Body of pancreas (tissue), 4 donors: ENCODE measurements at places on chromosomes 16 and 17.

GRCh38 chr16:1164382-1164781 is 11.5 kb downstream of the CACNA1H start:
- no peaks in the 10 kb centered on the region for H3K27me3 ChIP-seq
- H3K4me3 ChIP-seq, result no peak overlapping the region
- no peak for DNase-seq
- peaks cover 48% of the 10 kb centered on the region for H3K4me1 ChIP-seq

DNA sequence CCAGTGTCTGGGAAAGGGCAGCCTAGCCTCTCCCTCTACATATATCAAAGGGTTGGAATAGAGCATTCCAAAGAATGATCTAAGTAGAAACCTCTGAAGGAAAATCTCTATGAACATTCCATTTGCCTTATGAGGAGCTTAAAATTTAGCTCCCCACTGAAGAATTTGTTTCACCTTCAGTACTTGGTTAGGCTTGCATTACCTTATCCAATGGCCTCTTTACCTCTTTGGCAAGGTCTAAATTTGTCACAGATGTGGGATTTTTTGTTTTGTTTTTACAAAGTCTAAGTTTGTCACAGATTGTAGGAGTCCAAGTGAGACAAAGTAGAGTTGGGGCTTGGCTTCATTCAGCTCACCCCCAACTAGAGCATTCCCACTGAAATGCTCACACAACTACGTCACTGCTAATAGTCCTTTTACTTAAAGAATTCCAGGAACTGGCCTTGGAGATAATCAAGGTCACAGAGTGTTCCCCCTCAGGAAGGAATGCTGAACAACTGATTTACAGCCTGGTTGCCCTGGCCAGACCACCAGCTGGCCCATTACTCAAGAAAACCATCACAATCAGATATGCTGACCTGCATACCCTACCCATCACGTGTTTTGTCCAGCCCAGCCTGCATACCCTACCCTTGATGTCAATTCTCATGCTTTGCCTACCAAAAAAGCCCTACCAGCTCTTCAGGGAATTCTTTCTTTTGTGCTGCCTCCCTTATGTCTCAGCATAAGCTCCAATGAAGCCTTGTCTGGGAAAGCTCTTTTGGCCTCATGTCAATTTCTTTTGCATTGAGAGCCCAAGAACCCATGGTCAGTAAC is 26.5 kb upstream of the PPM1D start:
- no peaks in the 10 kb centered on the region for H3K36me3 ChIP-seq
- H3K4me3 ChIP-seq, result no peak overlapping the region
- peak overlapping the region; percentile 0 for H3K27ac ChIP-seq
- no peaks in the 10 kb centered on the region for H3K27me3 ChIP-seq
- peak; percentile 25 for DNase-seq

- no peaks in the 10 kb centered on the region for H3K36me3 ChIP-seq
- H3K4me1 ChIP-seq, result no peaks in the 10 kb centered on the region
- no peaks in the 10 kb centered on the region for H3K27me3 ChIP-seq
- H3K27ac ChIP-seq, result no peak overlapping the region
- H3K4me3 ChIP-seq, result no peak overlapping the region
- peak; percentile 88 for DNase-seq
Observed at GRCh38 chr16:56789360-56789759, 59.4 kb downstream of the NUP93 start.

DNA sequence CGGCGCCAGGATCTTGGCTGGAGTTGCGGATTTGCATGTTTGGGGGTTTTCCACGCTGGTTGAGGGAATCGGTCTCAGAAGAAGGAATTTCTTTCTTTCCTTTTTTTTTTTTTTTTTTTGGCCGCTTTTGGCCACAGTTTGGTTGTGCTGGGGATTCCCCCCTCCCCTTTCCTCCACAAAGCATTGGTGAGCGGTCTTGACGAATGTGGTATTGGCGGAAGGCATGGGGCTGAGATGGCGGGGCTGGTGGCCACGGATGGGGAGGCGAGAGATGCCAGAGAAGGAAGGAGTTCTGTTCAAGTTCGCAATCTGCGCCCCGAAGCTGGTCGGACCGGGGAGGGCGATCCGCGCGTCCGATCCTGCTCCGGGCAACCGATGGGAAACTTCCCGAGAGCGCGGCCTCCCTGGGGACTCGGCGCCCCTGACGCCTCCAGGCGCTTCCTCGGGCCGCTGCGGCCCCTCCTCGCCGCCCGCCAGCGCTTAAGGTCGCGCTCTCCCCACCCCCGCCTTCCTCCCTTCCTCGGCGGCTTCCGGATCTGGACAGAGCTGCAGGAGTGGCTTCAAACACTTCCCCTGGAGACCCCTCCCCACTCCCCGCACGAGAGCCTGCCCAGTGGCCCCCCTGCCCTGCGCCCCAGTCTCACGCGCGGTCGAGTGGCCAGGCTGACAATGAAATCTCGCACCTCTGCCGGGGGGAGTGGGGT is 43.2 kb downstream of the RAI1 start:
- no peaks in the 10 kb centered on the region for H3K36me3 ChIP-seq
- H3K4me1 ChIP-seq, result peaks cover 26% of the 10 kb centered on the region
- DNase-seq, result no peak
- H3K27me3 ChIP-seq, result no peaks in the 10 kb centered on the region
- H3K4me3 ChIP-seq, result no peak overlapping the region

GRCh38 chr17:62965174-62965685 is 805 bp upstream of the TANC2 start:
- peaks cover 21% of the 10 kb centered on the region for H3K4me1 ChIP-seq
- no peaks in the 10 kb centered on the region for H3K36me3 ChIP-seq
- no peak overlapping the region for H3K4me3 ChIP-seq
- no peaks in the 10 kb centered on the region for H3K27me3 ChIP-seq

- no peaks in the 10 kb centered on the region for H3K36me3 ChIP-seq
- no peak overlapping the region for H3K27ac ChIP-seq
- DNase-seq, result no peak
Observed at GRCh38 chr17:61396586-61397085, 3.0 kb upstream of the TBX2 start.

DNA sequence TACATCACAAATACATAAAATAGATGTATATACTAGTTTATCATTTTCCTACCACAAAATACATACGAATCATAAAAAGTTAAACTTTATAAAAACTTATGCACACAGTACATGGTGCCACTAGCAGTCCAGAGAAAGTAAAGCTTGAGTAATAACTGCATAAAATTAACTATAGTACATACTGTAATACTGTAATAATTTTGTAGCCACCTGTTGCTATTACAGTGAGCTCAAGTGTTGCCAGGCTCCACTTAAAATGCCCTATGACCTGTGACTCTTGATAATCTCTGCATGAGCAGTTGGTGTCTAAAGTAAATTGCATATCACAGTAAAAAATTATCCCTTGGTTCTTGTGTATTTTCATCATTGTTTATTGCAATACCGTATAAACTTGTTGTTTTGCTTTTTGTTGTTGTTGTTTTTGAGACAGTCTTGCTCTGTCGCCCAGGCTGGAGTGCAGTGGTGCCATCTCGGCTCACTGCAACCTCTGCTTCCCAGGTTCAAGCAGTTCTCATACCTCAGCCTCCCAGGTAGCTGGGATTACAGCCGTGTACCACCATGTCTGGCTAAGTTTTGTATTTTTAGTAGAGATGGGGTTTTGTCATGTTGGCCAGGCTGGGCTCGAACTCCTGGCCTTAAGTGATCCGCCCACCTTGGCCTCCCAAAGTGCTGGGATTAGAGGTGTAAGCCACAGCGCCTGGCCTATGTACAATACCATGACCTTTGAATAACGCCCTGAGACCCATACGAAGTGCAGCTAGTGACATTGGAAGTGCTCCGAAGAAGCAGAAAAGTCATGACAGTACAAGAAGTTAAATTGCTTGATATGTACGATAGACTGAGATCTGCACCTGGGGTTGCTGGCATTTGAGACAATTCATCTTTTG is 6.6 kb downstream of the LUC7L3 start:
- H3K27me3 ChIP-seq, result no peaks in the 10 kb centered on the region
- peaks cover 91% of the 10 kb centered on the region for H3K4me1 ChIP-seq
- H3K4me3 ChIP-seq, result no peak overlapping the region

- no peak overlapping the region for H3K4me3 ChIP-seq
- no peaks in the 10 kb centered on the region for H3K36me3 ChIP-seq
- DNase-seq, result no peak
- peaks cover 22% of the 10 kb centered on the region for H3K4me1 ChIP-seq
- H3K27ac ChIP-seq, result no peak overlapping the region
Observed at GRCh38 chr16:55476625-55477533, 2.1 kb upstream of the MMP2 start.

DNA sequence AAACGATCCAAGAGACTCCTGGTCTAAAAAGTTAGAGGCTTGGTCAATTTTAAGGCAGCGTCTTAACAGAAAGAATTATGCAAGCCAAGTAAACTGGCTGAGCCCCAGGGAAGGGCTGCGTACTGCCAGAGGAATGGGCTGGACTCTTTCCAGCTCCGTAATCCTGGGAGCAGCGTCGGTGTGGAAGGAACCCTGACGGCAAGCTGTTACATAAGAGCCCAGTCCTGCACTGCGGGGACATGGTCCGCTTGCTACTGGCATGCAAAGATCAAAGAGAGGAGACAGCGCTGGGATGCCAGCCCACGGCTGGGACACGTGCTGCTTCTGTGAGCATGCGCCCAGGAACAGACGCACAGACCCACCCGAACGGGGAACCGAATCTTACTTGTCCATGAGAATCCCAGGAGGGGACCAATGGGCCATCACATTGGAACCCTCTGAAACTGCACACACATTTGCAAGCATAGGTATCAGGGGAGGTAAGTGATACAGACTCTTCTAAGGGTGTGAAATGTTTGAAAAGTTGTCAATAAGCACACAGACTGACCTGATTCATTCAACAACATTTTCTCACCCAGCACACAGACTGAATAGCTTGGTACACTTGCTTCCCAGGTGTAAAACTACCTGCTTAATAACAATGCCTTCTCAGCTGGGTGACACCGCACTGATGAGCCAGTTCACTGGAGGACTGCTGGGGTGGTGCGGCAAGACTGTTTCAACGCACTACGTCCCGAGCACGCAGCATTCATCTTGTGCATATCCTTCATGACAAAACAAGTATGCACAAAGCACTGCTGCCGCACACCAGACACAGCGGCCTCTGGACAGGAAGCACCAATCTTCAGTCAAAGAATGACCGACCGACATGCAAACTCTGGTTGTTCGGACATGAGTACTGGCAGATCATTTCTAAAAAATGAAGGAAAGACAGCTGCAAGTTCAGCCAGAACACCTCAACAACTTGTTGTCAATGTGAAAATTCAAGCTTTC is 94.9 kb downstream of the ANKRD11 start:
- no peaks in the 10 kb centered on the region for H3K36me3 ChIP-seq
- H3K4me3 ChIP-seq, result no peak overlapping the region
- H3K27me3 ChIP-seq, result no peaks in the 10 kb centered on the region
- H3K27ac ChIP-seq, result peak overlapping the region; percentile 79
- peaks cover 46% of the 10 kb centered on the region for H3K4me1 ChIP-seq

DNA sequence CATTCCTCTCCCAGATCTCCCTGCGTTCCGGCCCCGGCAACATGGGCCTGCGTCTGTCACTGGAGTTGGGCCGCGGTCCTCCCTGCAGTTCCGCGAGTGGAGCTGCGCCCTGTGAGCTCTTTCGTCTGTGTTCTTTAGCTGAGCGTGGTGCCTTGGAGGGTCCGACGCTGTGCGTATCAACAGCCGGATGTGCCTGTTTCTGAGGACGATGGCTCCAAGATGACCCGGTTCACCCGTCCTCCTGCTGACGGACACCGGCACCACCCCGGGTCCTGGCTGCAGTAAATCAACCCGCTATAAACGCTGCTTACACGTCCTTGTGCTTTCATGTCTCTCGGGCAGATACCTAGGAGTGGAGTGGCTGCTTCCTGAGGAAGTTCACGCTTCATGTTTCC is 44.8 kb upstream of the GNG13 start:
- H3K27me3 ChIP-seq, result no peaks in the 10 kb centered on the region
- no peak overlapping the region for H3K27ac ChIP-seq
- no peak overlapping the region for H3K4me3 ChIP-seq

GRCh38 chr16:60674241-60674640 is 1362.0 kb downstream of the CDH8 start:
- H3K4me1 ChIP-seq, result no peaks in the 10 kb centered on the region
- no peak overlapping the region for H3K4me3 ChIP-seq
- DNase-seq, result no peak
- no peaks in the 10 kb centered on the region for H3K27me3 ChIP-seq
- H3K36me3 ChIP-seq, result no peaks in the 10 kb centered on the region

GRCh38 chr16:89256651-89257254 is 39.2 kb downstream of the ZNF778 start:
- H3K36me3 ChIP-seq, result no peaks in the 10 kb centered on the region
- DNase-seq, result peak; percentile 47
- no peak overlapping the region for H3K4me3 ChIP-seq
- peaks cover 13% of the 10 kb centered on the region for H3K4me1 ChIP-seq
- no peak overlapping the region for H3K27ac ChIP-seq

DNA sequence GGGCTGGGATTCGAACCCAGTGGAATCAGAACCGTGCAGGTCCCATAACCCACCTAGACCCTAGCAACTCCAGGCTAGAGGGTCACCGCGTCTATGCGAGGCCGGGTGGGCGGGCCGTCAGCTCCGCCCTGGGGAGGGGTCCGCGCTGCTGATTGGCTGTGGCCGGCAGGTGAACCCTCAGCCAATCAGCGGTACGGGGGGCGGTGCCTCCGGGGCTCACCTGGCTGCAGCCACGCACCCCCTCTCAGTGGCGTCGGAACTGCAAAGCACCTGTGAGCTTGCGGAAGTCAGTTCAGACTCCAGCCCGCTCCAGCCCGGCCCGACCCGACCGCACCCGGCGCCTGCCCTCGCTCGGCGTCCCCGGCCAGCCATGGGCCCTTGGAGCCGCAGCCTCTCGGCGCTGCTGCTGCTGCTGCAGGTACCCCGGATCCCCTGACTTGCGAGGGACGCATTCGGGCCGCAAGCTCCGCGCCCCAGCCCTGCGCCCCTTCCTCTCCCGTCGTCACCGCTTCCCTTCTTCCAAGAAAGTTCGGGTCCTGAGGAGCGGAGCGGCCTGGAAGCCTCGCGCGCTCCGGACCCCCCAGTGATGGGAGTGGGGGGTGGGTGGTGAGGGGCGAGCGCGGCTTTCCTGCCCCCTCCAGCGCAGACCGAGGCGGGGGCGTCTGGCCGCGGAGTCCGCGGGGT is at the start of gene CDH1:
CDH1 (plus strand) TSS at position 247 of the 684 bp plus-strand sequence; CDS start at position 371, 124 bp downstream.
- peak within 1 kb of the TSS; percentile 74 for H3K4me3 ChIP-seq
- H3K36me3 ChIP-seq, result no peaks in the 10 kb centered on the region
- peak within 1 kb of the TSS; percentile 96 for H3K27ac ChIP-seq
- no peaks in the 10 kb centered on the region for H3K27me3 ChIP-seq
